Ureter (tissue), 1 donor: ENCODE measurements at places on chromosomes 11 and 22.

GRCh38 chr11:14179116-14179820, 179.7 kb downstream of the RRAS2 start:
- DNase-seq, result no peak

- no peak for DNase-seq
Observed at GRCh38 chr22:22181341-22181850, 63.2 kb upstream of the VPREB1 start.

DNA sequence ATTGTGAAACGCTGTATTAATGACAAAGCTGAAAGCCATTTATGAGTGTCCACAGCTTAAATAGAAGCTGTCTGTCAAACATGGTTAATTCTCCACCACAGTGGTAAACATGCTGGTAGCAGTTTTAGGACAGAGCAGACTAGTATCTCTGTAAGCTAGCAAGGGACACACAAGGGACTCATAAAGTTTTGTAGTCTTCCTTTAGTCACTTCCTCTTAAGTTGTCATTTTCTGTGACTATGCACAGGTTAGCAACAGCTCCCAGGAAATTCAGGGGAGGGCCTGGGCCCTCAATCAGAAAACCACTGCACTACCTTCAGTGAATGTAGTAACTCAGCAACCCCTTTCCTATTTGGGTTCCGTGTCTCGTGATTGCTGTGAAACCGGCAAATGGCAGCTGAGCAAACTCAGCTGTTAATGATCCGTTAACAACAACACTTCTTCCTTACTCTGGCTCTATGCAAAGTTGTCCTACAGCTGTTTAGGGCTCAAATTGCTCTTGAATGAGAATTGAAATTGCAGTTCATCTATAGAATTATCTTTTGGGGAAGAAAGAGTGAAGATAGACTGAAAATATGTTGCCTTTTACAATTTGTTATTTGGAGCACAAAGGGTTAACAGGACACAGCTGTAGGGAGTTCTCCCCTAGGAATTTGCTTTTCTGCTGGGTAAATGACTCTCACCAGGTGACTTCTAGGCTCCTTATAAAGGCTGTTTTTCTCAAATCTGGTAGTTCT, at the start of gene MMP26:
TSS of gene MMP26 (plus strand) at position 731 of the 736 bp plus-strand sequence.
- no peak for DNase-seq

- DNase-seq, result no peak
Observed at GRCh38 chr11:134727204-134727603, 315.2 kb upstream of the B3GAT1 start.

DNA sequence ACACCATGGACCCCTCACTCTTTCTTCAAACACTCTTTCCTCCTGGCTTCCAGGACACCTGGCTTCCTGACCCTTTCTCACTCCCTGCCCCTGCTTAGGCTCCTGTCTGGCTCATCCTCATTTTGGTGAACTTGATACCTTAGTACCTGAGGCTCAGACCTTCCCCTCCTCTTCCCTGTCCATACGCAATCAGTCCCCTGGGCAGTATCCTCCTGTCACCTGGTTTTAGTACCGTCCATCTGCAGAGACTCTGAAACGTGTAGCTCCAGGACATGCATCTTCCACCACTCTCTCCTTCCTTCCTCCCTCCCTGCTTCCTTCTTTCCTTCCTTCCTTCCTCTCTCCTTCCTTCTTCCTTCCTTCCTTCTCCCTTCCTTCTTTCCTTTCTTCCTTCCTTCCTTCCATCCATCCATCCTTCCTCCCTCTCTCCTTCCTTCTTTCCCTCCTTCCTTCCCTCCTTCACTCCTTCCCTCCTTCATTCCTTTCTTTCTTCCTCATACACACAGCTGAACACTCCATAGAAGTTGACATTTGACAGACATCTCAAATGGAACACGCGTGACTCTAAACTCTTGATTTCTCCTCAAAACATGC, 1488.6 kb downstream of the TBC1D22A start:
- DNase-seq, result no peak
